Femur (tissue), 1 donor: ENCODE measurements at places on chromosomes 2 and 18.
A peak's percentile ranks its signal among the peaks of the same experiment; 100 is the strongest.

- DNase-seq, result peak; percentile 32
Observed at GRCh38 chr18:54946149-54946581, 13.1 kb downstream of the CCDC68 start.

DNA sequence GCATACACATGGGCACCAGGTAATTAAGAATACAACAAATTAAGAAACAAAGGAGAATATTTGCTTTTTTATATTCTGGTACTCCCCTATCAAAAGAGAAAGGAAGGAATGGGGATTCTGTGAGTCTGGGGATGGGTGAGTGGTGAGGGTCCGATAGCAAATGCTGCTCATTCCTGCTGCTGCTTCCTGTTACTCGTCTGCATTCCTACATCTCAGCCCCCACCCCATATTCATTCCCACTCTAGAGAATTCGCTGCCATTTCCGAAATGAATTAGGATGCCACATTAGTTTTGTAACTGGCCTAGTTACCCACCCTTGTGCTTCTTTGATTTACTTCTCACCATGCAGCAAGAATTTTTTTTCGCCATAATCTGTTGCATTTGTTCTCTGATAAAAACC lies 1905.3 kb upstream of the PIK3C3 start:
- DNase-seq, result no peak

DNA sequence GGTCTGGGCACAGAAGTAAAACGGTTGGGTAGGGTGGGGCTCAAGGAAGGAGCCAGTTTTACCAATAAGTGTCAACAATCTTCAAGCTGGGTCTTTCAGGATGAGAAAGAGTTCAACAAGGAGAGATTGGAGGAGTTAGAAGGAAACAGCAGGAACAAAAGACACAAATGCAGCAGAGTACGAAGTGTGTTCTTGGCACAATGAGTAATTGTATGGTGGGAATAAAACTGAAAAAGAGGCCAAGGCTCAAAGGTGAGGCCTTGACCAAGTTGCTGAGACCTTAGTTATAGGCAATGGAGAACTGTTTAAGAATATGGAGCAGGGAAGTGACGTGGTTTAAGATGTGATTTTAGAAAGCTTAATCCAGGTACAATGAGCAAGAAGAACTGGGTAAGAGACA lies 230.3 kb downstream of the PDE11A start:
- no peak for DNase-seq

- DNase-seq, result no peak
Observed at GRCh38 chr2:172283476-172283875, 143.9 kb upstream of the ITGA6 start.

DNA sequence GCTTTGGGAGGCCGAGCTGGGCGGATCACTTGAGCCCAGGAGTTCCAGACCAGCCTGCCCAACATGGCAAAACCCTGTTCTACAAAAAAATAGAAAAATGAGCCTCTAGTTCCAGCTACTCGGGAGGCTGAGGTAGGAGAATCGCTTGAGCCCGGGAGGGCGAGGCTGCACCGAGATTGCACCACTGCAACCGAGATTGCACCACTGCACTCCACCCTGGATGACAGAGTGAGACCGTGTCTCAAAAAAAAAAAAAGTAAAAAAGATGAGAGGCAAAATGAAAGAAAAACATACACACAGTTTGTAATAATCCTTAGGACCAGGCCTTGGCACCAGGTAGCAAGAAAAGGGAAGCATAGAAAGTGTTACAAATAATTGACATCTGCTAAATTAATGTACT lies 22.0 kb downstream of the RBM43 start:
- no peak for DNase-seq

DNA sequence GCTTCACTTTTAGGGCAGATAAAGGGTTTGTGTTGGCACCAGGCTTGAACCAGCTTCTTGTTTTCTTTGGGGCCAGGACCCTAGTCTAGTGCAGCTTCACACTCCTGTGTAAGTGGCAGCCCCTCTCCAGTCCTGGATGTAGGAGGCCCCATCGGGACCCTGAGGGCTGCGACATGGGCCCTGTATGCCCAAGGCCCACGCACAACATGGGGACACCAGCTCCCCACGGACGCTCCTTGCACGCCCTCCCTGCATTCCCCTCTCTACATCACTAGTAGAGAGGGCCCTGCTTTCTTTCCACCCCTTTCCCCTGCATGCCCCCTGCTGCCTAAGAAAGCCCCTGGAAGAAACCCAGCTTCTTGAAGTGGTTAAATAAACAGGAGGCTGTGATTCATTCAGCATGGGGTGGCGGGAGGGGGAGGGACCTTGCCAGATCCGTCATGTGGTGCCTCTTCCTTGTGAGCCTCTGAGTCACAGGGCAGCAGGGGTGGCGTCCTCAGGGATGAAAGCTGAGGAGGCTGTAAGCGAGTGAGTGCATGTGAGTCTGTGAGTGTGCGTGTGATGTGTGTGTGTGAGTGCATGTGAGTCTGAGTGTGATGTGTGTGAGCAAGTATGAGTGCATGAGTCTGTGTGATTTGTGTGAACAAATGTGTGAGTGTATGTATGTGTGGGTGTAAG lies 42.5 kb downstream of the COPS8 start:
- peak; percentile 84 for DNase-seq
